Spleen (tissue), 13 donors: ENCODE measurements at places on chromosomes 5 and 9. TPM values are rescaled to one million over a fixed set of nuclear protein-coding genes. Genes with fewer than 3 reads are reported as not detected.

OR1Q1 gene
- total RNA-seq = not detected

DNA sequence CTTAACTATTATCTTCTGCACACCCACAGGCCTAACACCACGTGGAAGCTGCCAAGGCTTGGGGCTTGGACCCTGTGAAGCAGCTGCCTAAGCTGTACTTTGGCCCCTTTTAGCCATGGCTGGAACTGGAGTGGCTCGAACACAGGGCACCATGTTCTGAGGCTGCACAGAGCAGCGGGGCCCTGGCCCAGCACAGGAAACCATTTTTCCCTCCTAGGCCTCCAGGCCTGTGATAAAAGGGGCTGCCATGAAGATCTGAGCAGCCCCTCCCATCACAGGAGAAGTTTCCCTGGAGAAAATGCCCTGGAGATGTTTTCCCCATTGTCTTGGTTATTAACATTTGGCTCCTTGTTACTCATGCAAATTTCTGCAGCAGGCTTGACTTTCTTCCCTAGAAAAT, 126.3 kb downstream of the MELK start:
- no peak for DNase-seq

DNA sequence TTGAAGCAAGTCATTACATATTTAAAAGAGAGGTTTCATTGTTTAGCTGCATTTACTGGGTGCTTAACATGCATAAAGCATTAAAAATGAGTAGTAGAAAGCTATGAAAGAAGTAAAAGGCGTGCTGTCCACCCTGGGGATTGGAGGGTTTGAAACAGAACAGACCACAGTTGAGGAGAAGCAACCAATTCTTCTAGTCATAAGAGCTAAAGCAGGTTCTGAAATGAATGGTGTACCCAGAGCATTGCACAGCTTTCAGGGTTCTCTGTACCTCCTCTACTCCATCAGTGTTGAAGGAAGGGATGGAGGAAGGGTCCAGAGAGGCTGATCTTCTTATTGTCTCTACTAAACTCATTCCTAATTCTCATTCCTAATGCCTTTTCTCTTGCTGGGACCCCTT, 68.9 kb downstream of the SH3RF2 start:
- DNase-seq = no peak

PCDHGC4 gene
- total RNA-seq = 1.3 TPM

IFNA21 gene
- total RNA-seq = not detected

DNA sequence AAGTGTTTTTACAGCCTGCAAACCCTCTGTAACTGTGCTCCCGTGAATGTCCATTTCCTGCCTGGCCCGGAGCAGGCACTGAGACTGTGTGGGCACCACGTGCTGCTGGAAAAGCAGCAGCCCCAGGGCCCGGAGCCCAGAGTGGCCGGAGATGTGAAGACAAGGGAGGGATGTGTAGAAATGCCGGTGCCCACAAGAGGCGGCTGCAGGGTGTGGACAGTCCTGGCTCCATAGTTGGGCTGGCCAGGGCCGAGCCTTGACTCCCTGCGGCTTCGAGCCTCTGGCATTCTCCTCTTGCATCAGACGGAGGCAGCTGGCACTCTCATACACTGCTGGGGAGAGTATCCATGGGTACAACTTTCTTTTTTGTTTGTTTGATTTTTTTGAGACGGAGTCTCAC, 13.2 kb upstream of the GFPT2 start:
- no peak for DNase-seq

DNA sequence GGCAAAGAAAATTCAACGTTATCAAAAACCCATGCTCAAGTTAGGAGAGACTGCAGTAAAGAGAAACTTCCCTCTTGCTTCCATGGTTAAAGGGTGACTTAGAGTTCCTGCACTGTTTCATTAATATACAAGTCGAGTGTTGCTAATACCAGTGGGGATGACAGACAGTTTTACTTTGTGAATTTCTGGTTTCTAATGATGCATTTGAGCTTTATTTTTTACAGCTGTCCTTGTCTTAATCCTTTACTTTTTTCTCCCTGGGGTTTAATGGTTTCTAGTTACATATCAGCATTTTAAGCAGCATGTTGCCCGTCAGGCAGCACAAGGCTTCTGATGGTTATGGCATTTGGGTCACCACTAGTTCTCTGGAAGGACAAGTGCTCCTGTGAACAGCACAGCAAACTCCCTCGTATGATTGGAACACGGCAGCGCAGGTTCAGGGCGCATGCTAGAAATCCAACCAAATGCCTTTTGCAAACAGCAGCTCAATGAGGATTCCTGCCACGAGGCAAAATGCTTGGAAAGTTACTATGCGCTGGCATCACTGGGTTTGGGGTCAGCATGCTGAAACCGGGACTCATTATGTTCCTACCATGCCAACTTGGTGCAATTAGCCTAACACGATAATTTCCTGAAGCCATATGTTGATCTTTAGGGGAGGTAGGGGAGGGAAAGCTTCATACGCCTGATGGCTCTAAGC, 463.8 kb downstream of the BNC2 start:
- no peak for DNase-seq

- DNase-seq = no peak
Measured at GRCh38 chr5:155103146-155103545, 89.6 kb downstream of the KIF4B start.

GRCh38 chr5:134227259-134227658, 1.4 kb upstream of the PPP2CA start:
- DNase-seq = no peak

DNA sequence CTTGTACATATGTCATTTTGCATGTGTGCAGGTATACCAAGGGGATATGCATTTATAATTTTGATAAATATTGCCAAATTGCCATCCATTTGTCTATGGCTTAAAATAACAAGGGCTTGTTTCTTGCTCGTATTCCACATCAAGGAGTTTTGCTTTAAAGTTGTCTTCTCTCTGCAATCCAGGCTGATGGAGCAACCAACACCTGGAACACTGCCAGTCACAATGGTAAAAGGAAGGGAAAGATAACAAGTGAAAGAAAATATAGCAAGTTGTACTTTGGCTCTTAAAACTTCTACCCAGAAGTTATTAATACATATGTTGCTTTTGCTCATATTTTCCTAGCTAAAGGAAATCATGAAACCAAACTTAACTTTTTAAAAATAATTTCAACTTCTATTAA, 156.9 kb downstream of the UNC13B start:
- DNase-seq = no peak

- no peak for DNase-seq
Measured at GRCh38 chr9:92510747-92511146, 25.0 kb downstream of the ECM2 start.

ZNG1E gene
- 41.8 TPM for total RNA-seq

C1QTNF2 gene
- total RNA-seq = 0.46 TPM

GRCh38 chr9:130451509-130452388, 7.0 kb downstream of the ASS1 start:
- no peak for DNase-seq

GRCh38 chr9:17269799-17270198, 135.0 kb downstream of the CNTLN start:
- DNase-seq = no peak

GRCh38 chr5:119398727-119399466, 43.1 kb downstream of the TNFAIP8 start:
- DNase-seq = no peak

DNA sequence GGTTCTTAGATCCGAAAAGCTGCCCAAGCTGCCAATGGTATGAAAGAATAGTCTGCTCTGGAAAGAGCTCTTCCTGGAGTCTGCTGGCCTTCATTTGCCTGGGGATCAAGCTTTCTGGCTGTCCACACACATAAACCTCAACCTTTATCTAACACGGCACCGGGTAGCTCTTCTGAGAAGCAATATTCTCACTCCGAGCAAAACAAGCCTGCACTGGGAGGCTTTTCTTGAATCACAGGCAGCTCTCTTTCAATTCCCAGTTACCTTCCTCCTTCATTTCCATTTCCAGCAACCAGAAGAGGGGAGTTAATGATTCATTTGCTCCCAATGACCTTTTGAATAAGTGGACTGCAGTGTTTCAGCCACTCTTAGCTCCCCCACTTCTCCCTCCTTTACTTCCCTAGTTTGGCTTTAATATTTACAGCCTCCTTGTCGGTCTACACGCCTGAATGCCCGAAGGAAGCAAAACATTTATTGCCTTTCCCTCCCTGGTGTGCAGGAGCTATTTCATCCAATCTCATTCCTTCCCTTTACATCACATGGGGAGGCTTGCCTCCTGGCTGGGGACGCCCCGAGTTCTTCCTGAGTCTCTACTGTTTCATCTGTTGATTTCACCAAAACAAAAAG, 187.1 kb downstream of the ARHGEF28 start:
- no peak for DNase-seq

RIMOC1 gene
- total RNA-seq = 23.5 TPM

DNA sequence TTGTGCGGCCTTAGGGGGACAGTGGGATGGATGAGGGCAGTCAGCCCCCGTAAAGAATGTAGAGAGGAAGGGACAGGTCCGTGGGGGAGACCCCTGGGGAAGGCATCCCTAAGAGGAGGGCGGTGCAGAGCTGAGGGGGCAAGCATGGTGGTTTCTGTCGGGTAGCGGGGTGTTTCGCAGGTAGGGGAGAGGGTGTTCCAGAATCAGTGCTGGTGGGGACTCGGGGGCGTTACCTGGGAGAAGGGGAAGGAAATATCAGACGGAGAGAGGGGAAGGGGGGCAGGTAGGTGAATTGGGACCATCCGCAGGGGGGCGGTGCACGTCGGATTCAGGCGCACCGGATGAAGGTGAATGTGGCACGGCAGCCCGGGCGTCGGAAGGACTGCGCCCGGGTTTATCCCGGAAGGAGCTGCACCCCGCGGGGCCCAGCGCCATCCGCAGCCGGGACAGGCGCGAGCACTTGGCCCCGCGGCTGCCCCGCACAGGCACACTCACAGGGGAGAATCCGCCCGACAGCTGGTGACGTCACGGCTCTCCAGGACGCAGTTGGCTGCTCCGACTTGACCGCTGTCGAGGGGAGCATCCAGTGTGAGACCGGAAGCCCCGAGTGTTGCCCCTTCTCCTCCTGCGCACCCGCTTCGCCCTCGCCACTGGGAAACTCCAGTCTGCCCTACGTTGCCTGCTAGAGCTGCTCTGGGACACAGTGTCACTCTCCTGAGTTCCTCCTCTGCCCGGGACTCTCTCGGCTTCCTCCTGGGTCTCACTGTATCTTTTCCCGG, 1.3 kb downstream of the CD72 start:
- peak; percentile 94 for DNase-seq

GRCh38 chr9:130937146-130938076, 1.6 kb downstream of the FIBCD1 start:
- no peak for DNase-seq

INSYN2B gene
- 3.4 TPM for total RNA-seq

- no peak for DNase-seq
Measured at GRCh38 chr9:134418354-134418753, 92.1 kb downstream of the RXRA start.

GRCh38 chr9:6758248-6758497, 400 bp downstream of the KDM4C start:
- DNase-seq = no peak

- no peak for DNase-seq
Measured at GRCh38 chr5:173801006-173801405, 87.1 kb upstream of the CPEB4 start.

DNA sequence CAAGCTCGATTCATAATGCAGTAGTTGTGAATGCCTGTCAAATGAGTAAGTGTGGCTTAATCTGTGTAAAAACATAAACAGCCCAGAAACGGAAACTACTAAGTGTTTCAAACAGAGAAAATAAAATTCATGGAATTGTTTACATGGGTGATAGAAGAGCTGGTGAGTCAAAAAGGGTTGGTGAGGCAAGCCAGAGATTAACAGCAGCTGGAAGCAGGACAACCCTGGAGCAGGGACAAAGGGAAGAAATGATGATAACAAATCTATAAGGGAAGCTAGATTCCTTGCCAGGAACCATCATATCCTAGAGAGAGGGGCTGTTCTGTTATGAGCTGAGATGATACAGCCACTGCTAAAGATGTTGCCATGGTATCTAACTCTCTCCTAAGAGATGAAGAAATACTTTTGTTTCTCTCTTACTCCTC, 18.0 kb upstream of the PRR16 start:
- no peak for DNase-seq

- DNase-seq = no peak
Measured at GRCh38 chr5:138538943-138539627, 4.0 kb downstream of the ETF1 start.

GRCh38 chr9:125095821-125096443, 47.4 kb downstream of the SCAI start:
- no peak for DNase-seq

IFNA13 gene
- not detected for total RNA-seq

PRR16 gene
- 3.5 TPM for total RNA-seq
